ENCODE measurements at places on chromosomes 2 and 18.

GRCh38 chr18:11258039-11258610, 108.8 kb upstream of the PIEZO2 start:
- no peak for DNase-seq

DNA sequence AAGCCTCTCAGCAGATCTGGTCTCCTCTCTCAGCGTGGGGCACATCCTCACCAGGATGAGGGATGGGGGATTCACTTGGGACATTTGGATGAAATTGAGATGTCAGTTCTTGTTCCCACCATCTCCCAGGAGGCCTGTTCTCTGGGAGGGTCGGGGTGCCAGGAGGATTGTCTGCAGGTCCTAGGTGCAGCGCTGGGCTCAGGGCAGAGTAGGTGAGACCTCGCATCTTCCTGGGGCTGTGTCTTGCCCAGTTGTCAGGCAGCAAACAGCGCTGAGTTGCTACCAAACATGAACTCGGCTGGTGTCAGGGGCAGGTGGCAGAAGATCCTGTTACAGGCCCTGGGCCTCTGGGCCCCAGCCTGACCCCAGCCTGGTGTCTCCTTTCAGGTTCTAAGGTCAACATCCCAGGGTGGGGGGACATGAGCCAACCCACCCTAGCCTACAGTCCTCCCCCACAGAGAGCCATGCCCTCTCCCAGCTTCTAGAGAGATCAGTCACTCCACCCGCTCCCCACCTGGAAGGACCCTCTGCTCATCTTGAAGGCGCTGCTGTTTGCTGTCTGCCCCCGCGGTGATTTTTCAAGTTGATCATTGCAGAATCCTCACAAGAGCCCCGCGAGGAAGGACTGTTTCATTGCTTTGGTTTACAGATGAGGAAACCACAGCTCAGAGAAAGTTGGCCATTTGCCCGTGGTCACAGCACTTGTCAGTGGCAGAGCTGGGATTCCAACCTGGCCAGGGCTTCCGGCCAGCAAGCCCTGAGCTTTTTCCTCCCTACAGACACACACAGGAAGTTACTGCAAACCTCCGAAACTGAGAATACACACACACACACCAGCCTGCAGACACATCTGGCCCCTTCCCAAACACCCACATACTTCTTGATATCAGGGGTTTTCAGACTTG, 83.9 kb downstream of the STPG4 start:
- DNase-seq, result peak; percentile 49

- DNase-seq, result no peak
Measured at GRCh38 chr2:148979164-148979918, 59.2 kb upstream of the LYPD6B start.

DNA sequence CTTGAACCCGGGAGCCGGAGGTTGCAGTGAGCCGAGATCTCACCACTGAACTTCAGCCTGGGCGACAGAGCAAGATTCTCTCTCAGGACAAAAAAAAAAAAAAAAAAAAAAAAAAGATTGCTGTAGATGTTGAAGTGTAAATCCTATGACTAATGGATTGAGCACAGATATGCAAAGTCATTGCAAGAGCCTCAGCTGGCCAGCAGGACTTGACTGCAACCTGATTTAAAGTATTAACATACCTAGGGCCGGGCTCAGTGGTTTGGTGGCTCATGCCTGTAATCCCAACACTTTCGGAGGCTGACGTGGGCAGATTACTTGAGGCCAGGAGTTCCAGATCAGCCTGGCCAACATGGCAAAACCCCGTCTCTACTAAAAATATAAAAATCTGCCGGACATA, 103.4 kb upstream of the MSH2 start:
- no peak for DNase-seq

DNA sequence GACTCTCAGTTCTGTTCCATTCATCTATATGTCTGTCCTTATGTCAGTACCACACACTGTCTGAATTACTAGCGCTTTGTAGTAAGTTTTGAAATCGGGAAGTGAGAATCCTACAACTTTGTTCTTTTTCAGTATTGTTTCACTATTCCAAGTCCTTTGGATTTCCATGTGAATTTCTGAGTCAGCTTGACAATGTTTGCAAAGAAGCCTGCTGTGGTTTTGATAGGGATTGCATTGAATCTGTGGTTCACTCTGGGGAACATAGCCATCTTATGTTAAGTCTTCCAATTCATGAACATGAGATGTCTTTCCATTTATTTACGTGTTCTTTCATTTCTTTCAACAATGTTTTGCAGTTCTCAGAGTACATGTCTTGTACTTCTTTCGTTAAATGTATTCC, 15.0 kb downstream of the SLC3A1 start:
- no peak for DNase-seq

GRCh38 chr2:173151671-173152401, 76.2 kb downstream of the MAP3K20 start:
- no peak for DNase-seq

DNA sequence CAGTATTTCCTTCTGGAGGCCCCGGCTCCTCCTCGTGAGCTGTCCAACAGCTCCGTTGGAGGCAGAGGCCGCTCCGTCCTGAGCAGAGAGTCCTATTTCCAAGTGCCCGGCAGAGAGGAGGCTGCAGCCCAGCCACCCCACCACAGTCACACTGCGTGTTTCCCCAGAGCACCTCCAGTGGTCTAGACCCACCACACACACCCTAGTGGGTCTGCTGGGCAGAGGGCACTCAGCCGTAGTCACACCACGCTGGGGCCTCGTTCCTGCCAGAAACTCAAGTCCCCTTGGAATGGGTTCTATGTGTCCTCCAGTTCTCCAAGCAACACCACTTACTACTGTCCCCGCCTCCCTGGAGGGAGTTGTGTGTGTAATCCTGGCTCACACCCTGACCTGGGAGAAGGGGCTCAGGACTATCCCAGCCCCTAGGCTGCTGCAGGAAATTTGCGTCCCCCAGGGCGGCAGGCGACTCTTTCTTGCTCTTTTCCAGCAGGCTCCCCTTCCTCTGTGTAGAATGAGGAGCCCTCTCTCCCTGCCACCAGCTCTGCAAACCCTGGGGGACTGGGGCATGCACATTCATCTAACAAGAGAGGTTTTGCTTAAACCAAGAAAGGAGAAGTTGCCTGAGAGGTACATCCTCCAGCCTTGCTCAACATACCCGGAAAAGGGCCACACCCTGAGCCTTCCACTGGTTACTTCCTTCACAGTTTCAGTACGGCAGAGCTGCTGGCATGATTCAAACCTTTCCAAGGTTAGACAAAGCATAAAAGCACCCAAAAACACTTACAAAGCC, 114.1 kb downstream of the NDUFA10 start:
- DNase-seq, result peak; percentile 42

GRCh38 chr2:29628862-29629261, 292.5 kb downstream of the ALK start:
- DNase-seq, result no peak

DNA sequence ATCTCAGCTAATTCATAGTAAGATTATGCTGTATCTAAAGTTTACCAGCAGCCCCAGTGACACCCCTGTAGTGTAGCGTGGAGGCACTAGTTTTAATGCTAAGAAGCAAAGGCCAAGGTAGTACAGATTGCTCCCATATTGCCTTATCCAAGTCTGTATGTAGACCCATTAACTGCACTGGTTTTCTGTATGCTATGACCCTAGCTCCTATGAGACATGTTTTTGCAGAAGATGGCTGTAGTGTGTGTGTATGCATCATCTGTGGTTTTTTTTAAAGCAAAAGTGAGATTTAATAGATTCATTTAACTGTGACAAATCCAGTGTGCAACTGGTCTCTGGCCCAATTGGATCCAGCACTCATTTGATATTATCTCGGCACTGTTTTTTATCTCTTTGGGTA, 86.5 kb downstream of the HAUS1 start:
- DNase-seq, result no peak

DNA sequence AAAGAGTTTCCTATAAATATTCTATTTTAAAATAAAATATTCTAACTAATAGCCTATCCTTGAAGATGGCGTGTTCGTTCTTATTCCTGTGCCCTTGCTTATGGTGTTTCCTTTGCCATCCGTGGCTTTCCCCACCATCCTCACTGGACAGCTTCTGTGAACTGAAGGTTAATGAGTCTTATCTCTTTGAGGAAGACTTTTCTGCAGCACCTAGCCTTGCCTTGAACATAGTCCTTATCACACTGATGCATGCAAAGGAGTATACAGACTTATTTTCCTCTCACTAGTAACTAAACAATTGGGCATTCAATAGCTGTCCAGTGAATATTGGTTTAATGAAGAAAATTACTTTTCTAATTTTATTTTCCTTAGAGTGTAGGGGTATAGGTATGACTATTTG, 88.1 kb downstream of the GULP1 start:
- DNase-seq, result no peak

DNA sequence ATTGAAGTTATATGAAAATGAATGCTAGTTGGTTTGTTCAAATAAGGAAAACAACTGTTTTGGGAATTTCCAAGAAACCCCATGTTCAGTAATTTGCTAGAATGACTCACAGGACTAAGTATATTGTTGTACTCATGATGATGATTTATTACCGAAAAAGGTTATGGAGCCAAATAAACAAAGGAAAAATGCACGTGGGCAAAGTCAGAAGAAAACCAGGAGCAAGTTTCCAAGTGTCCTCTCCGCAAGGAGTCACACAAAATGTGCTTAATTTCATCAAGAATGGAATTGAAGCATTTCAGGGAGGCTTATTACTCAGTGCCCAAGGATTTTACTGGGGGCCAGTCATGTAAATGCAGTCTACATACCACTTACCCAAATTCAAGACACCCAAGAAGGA, 1652.4 kb upstream of the TMEFF2 start:
- no peak for DNase-seq

DNA sequence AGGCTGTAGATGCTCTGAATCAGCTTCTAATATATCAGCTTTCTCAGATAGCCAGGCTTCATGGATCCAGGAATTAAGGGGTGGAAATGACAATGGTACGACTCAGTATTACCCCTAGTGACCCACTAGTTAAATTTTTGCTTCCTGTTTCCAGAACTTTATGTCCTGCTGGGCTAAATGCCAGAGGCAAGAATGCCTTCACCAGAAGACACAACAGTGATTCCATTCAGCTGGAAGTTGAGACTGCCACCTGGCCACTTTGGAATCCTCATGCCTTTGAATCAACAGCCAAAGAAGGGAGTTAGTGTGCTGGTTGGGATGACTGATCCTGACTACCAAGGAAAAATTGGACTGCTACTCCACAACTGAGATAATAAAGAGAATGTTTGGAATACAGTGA, 239.1 kb downstream of the ASXL3 start:
- no peak for DNase-seq

- no peak for DNase-seq
Measured at GRCh38 chr2:214699236-214699635, 110.2 kb downstream of the BARD1 start.

DNA sequence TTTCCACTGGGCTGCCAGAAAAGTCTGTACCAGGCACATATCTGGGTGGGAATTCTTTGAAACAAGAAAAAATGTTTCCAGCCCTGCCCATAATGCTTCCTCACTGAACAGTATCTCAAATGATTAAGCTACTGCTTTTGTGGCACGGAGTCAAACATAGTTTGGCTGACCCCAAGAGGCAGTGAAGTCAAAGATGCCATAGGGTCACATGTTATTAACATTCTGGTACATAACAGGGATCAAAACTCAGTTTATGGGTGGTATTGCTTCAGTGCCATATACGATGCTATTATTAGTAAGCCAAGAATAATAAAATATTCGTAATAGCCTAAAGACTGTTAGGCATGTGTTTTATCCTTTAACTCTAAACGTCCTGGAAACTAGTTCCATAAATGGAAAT, 112.4 kb downstream of the FEZ2 start:
- DNase-seq, result no peak

GRCh38 chr18:27064673-27065072, 120.4 kb downstream of the CHST9 start:
- no peak for DNase-seq

- no peak for DNase-seq
Measured at GRCh38 chr18:55079481-55080355, 120.5 kb upstream of the CCDC68 start.

- DNase-seq, result no peak
Measured at GRCh38 chr2:2294183-2294690, 36.8 kb downstream of the MYT1L start.

GRCh38 chr2:180927030-180927686, 53.2 kb upstream of the UBE2E3 start:
- DNase-seq, result no peak

DNA sequence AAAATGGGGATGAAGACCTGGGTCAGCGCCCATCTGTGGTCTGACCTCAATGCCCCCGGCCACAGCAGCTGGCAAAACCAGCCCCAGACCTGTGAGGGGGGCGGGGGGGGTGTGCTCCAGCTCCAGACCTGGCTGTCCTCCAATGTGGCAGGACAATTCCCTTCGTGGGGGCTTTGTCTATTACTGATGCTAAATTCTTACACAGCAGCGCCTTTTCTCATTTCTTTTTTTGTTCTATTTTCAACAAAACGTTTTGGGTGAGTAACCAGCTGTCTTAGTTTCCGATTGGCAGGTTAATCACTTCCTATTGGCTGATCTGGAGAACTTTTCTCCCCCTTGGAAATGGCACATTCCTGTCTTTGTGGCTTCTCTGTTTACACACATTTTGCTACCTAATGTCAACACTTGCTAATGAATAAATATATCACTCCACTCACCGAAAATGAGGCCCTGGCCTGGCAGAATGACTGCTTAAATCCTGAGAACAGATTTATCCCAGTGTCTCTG, 4.4 kb downstream of the SMAD7 start:
- no peak for DNase-seq

- DNase-seq, result no peak
Measured at GRCh38 chr2:164850235-164850634, 8.6 kb upstream of the COBLL1 start.

- DNase-seq, result no peak
Measured at GRCh38 chr2:158305501-158305900, 151.1 kb downstream of the CCDC148 start.

DNA sequence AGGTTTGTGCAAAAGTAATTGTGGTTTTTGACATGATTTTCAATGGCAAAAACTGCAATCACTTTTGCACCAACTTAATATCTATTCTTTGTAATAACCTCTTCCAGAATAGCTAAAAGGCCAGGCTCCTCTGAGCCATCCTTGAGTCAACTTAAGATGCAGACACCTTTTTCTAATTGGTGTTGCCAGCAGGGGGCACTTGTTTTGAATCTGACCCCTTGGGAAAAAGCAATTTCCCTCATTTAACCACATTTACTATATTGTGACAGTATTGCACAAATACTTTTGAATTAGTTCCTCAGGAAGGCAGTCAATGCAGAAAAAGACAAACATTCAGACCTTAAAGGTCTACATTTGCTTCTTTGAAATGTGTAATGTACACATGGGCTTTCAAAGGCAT, 78.6 kb upstream of the GALNT5 start:
- no peak for DNase-seq

DNA sequence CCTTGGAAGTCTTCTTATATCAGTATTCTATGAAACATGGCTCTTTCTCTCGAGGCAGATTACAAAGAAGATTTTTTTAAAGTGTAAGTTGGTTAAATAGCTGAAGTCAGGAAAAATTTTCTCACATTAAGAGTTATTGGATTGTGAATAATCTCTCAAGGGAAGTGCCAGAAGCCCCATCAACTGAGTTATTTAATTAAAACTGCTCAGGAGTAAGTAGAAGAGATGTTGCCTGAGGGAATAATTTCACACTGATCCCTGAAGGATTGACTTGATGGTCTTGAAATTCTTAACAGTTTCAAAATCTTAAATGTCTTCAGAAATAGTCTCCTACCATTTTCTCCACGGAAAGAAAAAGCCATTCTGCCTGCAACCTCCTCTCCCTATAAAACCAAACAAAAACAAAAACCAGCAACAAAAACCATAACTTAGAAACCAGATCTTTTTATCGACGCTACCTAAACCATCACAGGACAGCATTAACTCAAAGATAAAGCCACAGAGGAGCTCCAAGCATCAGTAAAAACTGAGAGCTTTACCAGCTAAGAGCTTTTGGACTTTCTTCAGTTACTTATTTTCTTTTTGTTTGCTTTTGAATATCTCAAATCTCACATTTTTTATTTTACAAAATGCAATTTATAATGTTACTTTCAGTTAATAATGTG, 12.9 kb downstream of the CD226 start:
- DNase-seq, result no peak

All from CD4-positive, alpha-beta T cell treated with Interleukin-6 at 100 ng/mL for 8 hours (primary cell).